IMR-90 (cell line): ENCODE measurements at places on chromosomes 2 and 18. TPM values are rescaled to one million over a fixed set of nuclear protein-coding genes. Genes with fewer than 3 reads are reported as not detected.
A peak's percentile ranks its signal among the peaks of the same experiment; 100 is the strongest.

GRCh38 chr2:100422320-100423055, 5.0 kb upstream of the CHST10 start:
- DNase-seq: peak; percentile 36

PTGR3 gene
- total RNA-seq: 16.1 and 16.9 TPM in 2 replicates

DNA sequence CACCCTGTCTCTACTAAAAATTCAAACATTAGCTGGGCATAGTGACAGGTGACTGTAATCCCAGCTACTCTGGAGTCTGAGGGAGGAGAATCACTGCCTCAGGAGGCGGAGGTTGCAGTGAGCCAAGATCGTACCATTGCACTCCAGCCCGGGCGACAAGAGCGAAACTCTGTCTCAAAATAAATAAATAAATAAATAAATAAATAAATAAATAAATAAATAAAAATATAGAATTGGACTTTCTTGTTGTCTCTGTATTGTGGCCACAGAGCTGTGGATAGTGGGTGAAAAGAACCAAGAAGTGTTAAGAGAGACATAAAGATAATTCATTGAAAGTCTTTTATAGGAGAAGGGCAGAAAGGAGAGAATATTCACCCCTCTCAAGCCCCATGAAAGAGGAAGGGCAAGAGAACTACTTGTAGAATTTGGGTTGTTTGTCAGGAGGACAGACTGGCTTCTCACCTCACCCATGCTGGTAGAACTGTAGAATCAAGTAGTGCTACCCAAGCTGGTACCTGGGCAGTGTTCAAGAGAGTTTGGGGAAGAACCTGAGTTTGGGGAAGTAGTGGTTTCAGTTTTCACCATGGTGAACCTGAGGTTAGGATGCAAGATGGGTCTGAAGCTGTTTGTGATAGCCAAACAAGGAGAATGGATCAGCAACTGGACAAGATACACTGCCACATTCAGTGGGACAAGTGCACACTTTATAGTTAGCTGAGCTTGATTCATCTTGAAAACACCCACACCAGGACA, 256.5 kb downstream of the CD226 start:
- DNase-seq: no peak

DNA sequence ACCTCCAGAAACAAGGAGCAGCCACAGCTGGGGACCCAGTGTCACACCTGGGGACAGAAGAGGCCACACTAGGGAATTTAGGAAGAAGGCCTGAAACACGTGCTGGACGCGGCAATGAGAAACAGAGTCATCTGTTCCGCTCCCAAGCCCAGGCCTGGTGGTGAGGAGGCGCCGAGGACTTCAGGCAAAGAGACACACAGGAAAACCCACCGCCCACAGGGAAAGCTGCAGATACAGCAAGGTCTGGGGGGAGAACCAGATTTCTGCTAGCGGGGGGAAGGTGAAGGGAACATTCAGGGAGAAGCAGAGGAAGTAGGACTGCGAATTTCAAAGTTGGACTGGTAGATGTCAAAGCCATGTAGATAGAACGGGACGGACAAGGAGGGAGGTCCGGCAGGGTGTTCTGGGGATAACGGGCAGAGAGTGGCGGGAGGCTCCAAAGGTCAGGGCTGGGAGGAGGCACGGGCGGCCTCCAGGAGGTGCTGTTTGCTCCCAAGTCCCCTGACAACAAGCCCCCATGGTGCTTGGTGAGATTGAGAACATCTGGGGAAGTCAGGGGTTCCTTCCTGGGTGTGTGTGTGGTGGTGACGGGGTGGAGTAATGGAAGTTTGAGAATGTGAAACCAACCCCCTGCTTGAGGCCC, 351.7 kb upstream of the MYT1L start:
- DNase-seq: no peak

NRBP1 gene
- 107 and 120 TPM in 2 replicates for total RNA-seq

FBXO36 gene
- 2.2 TPM in 2 replicates for total RNA-seq

DNA sequence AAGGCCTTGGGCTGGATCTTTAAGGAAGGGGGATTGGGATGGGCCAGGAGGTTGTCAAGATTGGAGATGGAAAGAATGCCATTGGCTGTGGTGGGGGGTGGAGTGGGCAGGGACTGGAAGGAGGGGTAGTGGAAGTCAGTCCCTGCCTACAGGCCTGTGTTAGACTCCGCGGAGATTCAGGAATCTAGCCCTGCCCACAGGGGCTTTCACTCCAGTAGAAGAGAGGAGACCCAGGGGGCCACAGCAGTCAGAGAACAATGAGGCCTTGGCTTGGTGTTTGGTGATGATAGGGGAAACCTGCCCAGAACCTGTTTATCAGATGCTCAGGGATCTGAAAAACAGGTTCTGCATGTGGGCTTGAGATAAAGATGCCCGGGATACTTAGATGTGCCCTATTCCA, 6.1 kb downstream of the STEAP3 start:
- no peak for DNase-seq

DNA sequence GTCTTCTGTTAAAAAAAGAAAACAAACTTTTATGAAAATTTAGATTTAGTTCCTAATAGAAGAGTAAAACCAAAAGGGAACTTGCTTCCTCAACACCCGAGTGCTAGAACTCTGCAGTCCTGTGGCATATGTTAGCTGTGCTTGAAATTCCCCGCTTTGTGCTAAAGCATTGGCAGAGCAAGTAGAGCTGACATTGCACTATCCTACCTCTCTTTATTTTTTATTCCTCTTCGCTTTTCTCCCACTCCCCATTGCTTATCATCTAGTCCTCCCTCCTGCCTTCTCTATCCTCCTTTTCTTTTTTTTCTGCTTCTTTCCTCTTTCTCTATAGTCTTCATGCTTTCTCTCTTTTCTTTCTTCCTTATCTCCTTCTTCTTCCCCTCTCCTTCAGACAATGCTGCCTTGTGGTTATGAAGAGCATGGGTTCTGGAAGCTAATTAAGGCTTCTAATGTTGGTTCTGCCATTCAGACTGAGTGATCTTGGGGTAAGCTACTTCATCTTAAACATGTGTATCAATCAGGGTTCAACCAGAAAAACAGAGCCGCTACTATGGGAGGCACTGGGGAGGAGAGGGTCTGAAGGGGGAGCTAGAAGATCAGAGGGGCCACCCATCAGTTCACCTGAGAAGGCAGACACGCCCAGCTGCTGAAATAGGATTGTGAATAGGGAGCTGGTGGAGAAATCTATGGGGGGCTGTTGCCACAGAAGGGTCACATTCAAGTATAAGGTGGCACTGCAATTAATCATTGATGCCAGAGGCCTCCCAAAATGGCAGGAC, 31.4 kb upstream of the PELI1 start:
- DNase-seq: no peak

DNA sequence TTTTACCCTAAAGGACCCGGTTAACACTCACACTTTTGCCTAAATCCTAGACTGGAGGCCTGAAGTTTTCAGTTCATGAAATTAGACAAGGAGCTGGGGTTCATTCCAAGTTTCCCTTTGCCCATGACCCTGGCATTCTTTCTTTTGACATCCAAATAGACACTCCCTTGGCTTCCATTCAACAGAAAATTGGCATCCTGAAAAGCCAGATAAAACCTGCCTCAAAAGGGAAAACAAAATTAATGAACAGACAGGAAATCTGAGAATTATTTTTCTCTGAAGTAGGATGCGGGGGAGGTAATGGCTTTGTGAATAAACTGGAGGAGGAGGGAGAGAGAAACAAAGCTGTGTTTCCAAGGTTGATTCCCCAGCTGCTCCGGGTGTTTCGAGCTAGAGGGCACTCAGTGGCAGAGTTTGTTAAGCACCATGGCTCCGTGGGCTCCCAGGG, 41.0 kb downstream of the SPP2 start:
- DNase-seq: no peak

- DNase-seq: no peak
Observed at GRCh38 chr18:71441156-71441555, 1103.0 kb downstream of the CBLN2 start.

ZNF385B gene
- total RNA-seq: under 0.01 TPM in 1 of 2 replicates, not detected in the other

DNA sequence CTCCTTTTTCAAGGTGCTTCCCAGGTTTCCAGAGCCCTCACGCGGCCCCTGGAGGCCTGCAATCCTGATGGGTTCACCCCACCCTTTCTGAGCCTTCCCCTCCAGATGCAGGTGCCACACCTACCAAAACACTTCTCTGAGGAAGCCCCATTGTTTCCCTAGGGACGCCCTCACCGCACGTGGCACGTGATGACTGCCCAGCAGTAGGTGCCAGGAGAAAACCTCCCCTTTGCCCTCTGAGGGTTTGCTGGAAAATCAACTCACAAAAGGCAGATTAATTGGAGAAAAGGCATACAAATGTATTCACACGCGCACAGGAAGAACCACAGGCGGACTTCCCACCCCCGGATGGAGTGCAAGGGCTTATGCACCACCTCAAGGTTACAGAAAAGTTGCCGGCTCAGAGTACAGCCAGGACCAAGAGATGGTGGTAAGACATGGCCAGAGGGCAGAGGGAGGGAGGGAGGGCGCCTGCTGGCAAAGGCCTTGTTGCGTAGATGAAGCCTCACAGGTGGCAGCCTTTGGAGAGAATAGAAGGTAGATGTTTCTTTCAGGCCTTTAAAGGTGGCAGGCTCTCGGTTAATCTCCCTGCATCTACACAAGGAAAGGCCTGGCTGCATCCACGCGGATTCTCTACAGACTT, 269.4 kb upstream of the RAB6C start:
- no peak for DNase-seq

COLEC11 gene
- under 0.01 and 0.28 TPM in 2 replicates for total RNA-seq

GRCh38 chr18:23529604-23530003, 26.3 kb downstream of the RMC1 start:
- peak; percentile 62 for DNase-seq
